ENCODE measurements at places on chromosomes 2 and 18. TPM values are rescaled to one million over a fixed set of nuclear protein-coding genes. Genes with fewer than 3 reads are reported as not detected.

Gene NAT8
- not detected for total RNA-seq

- no peak for DNase-seq
Observed at GRCh38 chr18:76359909-76360308, 135.1 kb downstream of the ZNF516 start.

DNA sequence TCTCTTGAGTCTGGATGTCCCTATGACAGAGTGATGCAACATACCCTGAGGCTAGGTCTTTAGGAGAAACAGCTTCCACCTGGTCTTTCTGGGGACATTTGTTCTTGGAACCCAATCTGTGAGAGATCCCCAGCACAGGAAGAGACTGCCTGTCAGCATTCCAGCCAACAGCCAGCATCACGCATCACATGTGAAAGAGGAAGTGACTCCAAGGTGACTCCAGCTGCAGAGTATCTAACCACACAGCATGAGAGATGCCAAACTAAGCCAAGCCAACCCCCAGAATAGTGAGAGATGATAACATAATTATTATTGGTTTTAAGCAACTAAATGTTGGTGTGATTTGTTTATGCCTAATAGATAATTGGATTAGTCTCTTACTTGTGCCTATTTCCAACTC is 35.7 kb downstream of the C18orf63 start:
- DNase-seq = no peak

Gene CFAP65
- not detected for total RNA-seq

Gene CCDC141
- total RNA-seq = 7.8 TPM
